Inflammatory macrophage treated with lipopolysaccharide for 1 hour (primary cell): ENCODE measurements at places on chromosomes 2 and 18.

GRCh38 chr18:36711813-36712444 lies 116.9 kb downstream of the TPGS2 start:
- no peak for DNase-seq

DNA sequence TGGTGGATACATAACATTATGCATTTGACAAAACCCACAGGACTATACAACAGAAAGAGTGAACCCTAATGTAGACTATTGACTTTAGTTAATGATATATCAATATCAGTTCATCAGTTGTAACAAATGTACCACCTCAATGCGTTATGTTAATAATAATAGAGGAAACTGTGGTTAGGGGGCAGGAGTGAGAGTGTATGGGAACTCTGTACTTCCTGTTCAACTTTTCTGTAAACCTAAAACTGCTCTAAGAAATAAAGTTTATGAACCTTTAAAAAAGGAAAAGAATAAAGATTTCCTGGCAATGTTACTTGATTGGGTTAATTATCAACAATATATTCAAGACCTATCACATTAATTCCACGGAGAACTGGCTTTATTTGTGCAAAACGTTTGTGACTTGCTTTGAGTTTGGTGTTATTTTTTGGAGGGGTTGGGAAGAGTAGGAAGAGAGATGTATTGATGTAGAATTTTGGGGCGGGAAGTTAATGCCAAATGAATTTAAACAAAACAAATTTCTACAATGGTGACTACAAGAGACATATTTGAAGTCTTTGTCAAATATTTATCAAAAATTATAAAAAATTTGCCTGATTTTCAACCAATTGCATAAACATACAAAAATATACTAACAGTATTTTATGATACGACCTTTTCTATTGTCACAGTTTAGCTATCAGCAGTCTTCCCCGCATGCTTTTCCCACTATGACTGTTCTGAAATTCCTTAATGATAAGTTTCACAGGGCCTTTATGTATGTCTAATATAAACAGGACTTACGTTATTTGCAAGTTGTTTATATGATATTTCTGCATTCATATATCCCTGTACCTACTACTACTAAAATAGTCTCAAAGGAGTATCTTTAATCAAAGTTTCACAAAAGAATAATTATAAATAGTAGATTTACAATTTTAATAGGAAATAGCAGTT lies 2.1 kb upstream of the RTN4 start:
- no peak for DNase-seq

DNA sequence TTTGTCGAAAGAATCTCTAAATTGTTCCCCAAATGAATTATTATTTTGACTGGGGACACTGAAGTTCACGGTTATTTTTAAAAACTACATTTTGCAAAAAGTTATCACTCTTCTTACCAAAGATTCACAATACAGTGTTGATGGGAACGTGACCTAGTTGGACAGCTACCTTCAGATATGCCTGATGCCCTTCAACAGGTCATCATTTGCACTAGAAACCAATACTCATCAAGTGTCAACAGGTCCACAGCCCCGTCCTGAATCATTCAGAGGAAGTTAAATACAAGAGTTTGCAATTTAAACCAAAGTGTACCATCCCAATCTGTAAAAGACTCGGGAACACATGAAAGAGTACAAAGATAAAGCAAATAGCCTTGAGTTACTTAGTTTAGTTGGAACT lies 28.3 kb downstream of the BCL2 start:
- DNase-seq: no peak

- DNase-seq: peak; percentile 36
Observed at GRCh38 chr2:19868701-19869580, 32.8 kb downstream of the TTC32 start.

- DNase-seq: no peak
Observed at GRCh38 chr2:63189026-63189425, 138.4 kb downstream of the OTX1 start.

- no peak for DNase-seq
Observed at GRCh38 chr2:98156304-98156703, 69.3 kb downstream of the VWA3B start.

DNA sequence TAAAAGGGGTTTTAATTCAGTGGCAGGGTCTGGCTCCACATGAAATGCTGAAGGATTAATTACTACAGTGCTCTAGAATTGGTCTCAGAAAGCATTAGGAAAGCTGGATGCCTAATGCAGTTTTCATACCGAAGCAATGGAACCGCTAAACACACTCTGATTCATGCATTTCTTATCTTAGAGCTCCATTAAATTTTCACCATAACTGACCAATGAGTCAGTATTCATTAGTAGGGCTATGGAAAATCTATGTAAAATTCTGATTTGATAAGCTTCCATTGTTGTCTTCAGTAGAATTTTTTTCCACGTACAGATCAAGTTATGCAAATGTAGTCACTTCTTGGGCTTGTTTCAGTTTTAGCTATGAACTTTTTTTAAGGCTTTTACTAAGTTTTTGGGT lies 359.9 kb downstream of the ARHGAP15 start:
- DNase-seq: no peak

DNA sequence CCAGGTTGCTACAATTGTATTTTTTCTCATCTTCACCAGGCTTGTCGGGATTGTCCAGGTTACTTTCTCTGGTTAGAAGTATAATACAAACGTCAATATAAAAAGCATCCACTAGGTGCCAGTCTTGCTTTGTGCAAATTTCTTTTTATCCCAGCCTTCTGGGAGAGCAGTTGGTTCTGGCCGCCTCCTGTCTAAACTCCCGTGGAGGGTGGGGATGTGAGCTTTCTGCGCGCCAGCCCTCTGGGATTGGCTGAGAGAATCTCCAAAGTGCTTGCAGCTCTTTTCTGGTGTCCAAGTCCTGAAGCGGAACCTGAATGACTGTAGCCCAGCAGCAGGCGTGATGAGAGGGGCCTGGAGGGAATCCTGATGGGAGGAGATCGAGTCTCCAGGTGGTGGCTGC lies 22.4 kb upstream of the TOGARAM2 start:
- DNase-seq: peak; percentile 53

- no peak for DNase-seq
Observed at GRCh38 chr2:241686324-241686649, 328 bp downstream of the DTYMK start.
